ENCODE measurements at places on chromosomes 6 and 20.
A peak's percentile ranks its signal among the peaks of the same experiment; 100 is the strongest.

DNA sequence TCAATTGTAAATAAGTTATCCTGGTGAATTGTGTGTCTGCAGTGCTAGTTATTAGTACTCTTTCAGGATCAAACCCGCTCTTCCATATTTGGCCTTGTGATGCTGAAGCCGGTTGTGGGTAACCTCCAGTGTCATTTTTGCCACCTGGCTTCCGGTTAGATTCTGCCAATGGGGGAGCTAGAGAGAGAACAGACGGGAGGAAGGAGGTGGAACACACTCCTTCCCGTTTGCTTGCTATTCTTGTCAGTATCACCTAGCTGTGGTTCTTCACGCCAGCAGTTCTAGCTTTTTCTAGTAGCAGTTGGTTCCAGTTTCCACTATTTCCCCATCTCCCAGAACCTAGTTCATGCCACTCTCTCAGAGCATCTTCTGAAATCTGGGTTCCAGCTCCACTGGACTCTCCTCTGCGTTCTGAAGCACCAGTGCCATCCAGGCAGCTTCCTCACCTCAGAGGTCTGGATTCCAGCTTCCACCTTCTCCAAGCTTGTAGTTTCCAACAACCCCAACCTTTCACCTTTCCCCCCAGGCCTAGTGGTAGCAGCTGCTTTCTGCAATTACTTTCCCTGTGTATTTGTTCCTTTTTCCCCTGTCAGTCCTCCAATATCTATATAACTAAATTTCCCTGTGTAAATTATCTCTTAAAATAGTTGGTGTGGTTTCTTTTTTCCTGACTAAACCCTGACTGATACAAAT, 46.9 kb upstream of the LOC128125822 start:
- no peak for DNase-seq

DNA sequence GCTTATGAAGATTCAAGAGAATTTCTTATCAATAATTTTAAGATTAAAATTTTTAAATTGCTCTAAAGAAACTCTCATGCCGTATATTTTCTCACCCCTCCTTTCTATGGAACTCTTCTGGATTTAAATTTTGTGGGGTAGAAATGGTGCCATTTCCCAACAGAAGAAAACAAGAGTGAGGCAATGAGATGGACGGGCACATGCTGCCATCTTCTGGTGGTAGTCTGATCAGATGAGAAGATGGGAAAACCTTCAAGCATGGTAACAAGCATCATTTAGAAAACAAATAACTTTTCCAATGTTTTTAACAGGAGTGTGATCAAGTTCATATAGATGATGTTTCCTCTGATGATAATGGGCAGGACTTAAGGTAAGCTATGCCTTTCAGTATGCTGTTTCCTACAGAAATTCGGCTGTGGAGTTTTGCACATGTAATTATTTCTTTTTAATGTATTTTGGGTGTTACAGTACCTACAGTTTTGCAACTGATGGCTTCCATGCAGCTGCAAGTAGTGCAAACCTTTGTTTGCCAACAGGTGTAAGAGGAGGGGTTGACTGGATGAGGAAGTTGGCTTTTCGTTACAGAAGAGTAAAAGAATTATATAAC, 271.4 kb downstream of the EYA4 start:
- no peak for DNase-seq

DNA sequence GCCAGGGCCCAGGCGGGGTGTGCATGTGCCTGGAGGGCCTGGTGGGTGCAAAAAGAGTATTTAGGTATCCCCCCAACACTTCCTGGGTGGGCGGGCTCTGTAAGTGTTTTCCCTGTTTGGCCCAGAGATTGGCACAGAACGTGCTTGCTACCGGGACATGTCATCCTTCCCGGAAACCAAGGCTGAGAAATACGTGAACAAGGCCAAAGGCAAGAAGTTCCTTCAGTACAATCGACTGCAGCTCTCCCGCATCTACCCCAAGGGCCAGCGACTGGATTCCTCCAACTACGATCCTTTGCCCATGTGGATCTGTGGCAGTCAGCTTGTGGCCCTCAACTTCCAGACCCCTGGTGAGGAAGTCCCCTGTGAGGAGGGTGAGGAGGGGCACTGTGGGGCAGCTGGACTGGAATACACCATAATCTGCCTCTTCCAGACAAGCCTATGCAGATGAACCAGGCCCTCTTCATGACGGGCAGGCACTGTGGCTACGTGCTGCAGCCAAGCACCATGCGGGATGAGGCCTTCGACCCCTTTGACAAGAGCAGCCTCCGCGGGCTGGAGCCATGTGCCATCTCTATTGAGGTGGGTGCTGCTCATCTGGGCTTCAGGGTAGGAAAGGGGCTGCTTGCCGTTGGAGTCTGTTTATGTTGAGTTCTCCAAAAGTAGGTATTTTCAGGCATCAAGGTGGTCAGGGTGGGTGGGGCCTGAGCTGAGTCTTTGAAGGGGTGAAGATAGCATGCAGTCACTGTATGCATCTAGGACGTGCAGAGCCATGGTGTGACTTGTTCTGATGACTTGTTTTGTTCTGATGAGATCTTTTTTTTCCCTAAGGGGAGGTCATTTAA, 35.2 kb downstream of the PLCG1 start:
- DNase-seq, result peak; percentile 4

DNA sequence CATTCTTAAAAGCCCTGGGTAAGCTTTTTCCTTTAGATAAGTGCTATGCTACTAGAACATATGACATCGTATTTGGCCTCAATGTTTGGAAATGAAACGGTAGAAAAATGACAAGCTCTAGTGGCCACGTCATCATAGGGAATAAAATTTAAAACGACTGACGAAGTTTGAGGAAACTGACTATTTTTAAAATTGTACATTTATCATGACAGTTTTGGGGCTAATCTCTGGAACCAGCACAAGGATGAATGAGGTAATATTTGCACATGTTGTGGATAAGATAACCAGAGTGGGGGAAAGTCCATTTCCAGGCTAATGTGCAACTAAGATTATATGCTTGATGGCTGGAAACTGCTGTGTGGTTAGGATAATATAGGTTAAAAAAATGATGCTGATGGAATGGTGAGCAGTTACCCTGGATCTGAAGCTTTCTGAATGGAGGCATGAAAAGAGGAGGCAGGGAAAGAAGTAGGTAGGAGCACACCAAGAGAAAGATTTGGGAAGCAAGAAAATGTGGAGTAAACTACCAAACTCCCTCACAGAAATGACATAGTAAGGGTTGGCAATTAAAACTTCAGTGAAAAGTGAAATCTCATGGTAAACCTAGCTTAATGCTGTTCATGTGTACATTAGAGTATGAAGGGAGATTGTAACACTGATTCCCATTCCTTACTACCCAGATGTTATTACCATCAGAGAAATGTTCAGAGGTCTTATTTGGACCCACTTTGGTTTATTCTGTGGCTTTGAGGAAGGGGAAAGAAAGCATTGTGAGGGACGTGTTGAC, 42.7 kb upstream of the CEP162 start:
- no peak for DNase-seq

GRCh38 chr6:104603108-104603745, 256.5 kb downstream of the HACE1 start:
- DNase-seq, result no peak

GRCh38 chr6:3380344-3381232, 76.3 kb downstream of the SLC22A23 start:
- no peak for DNase-seq

- DNase-seq, result no peak
Observed at GRCh38 chr20:25269833-25270170, 21.9 kb downstream of the PYGB start.

DNA sequence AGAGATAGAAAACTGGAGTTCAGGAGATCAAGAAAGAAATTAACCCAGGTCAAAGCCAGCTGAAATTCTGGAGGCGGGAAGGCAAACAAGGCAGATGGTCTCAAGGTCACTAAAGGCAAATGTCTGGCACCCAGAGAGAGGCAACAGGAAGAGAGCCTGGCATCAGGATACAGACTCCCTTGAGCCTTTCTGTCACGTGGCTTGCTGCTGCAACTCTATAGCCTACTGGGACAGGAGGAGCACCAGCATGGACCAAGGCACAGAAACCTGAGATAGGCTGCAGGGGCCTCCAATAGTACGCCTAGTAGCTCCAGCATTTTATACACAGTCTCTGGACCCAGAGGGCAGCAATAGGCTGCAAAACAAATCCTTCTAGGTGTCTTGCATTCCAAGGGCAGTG, 75.1 kb downstream of the SEL1L2 start:
- DNase-seq, result no peak

- no peak for DNase-seq
Observed at GRCh38 chr6:131917318-131917717, 33.9 kb downstream of the CCN2 start.

DNA sequence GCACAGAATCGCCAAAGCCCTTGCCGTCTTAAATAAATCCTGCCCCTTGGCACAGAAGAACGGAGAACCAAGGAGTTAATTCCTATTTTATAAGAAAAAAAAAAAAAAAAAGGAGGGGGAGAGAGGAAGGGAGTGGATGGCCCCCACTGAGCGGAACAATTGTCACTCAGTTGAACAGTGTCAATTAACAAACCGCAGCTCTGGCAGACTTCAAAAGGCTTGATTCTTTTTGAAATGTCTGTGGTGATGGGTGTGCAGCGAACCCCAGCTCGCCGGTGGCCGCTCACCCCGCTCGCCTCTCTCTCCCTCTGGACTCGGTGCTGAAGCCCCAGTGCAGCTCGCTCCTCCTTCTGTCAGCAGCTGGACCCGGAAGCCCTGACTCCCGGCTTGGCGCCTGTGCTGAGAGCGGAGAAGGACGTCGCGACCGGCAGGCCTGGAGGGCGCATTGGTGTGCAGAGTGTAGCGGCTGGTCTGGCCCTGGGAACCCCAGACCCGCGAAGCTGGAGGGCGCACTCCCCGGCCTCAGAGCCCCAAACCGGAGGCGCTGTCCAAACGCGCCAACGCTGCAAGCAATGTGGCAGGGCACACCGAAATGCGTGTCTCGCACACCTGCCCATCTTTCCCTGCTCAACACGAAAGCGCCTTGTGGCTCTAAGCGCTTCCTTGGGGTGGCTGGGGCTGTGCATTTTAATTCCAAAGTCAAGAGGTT, 3.4 kb downstream of the LINC00237 start:
- DNase-seq, result no peak

DNA sequence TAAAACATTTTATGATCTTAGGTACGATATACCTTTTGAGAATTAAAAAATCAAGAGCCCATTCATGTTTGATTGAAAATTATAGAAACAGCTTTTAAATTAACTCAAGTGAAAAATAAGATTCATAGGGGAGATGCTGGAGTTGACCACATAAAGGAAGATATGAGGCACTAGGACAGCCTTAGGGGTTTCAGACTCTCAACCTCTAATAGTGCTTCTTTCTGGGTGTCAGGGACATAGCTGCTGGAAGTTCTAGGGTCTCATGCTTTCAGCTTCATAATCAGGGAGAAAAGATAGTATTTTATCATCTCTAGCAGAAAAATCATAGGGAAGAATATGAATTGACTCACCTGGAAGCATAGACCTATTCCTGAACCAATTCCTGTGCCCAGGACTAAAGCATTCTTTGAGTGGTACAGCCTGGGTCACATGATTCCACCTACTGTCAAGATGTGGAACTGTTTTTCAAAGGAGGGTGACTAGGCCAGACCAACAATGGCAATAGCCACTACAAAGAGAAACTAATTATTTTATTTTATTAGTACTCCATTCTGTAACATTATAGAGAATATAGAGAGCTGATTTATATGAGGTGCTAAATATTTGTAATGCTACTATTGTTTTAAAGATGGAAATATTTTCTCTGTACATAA, 27.8 kb upstream of the CENPW start:
- DNase-seq, result no peak

- peak; percentile 59 for DNase-seq
Observed at GRCh38 chr6:138001750-138002349, 105.4 kb downstream of the PERP start.

DNA sequence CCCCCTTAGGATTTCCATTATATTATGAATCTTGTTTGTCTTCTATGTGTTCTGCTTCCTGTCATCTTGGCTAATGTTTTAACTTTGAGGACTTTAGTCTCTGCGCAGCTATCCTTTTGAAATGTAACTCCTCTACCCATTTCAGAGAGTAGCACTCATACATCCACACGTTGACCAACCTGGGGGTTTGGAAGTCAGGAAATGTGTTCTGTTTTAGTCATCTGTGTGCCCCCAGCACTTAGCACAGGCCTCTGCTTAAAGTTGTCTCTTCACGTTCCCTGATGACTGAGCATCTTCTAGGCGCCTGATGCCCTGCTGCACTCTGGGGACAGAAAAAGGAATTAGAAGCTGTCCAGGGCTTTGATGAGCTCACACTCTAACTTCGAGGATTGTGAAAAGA, 47.9 kb downstream of the HMGN3 start:
- no peak for DNase-seq

- DNase-seq, result no peak
Observed at GRCh38 chr6:8904754-8905153, 469.4 kb upstream of the SLC35B3 start.

DNA sequence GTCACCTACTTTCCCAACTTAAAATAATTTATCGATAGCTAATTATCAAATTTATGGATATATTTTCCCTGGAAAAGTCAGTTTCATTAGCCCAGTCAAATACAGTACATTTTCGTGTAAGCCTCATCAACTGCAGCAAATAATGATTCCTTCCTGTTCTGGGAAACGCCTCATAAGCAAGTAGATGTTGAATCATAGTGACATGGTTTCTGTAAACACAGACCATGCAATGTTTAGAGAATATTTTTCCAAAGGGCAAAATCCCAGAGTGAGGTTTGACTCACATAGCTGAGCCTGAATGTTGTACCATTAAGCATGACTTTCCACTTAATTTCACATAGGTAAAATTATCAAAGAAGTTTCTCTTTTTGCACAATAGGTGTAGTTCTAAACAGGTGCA, 16.7 kb upstream of the VNN1 start:
- no peak for DNase-seq

DNA sequence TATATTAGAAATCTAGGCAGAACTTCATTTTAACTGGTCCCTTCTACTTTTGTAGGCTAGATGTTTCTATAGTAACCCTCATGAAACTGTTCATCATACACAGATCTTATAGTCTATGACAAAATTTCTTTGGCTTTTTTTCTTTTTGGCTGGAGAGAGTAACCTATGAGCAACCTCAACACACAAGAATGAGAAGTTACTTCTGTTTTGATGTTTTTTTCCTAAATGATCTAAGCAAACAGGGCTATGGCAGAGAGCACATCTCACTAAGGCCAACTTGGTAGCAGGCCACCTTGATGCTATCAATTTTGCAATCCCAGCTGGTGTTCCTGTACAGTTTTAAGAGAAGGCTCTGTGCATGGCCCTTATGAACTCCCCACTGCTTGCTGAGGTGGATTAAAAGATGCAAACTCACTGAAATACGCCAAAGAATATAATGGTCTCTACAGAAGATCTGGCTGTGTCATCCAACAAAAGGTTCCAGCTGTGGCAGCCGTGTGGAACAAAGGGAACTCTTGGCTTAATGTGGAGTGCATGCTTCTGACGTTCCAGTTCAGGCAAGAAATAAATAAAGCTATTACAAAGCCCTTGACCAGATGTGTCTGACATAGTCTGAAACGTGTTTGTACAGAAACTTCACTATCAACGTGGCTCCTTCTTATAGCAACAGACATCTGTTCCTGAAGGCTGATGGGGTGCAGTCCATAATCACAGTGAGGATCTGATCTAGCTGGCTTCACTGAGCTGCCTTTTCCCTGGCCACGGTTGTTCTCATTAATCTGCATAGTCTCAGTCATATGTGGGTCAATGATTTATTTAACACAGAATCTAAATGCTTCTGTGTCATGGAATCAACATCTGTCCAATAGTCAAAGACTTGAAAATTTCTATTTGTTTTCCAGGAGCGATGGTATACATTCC, 481.1 kb downstream of the BMP2 start:
- DNase-seq, result no peak

- DNase-seq, result no peak
Observed at GRCh38 chr6:106470811-106471210, 110.3 kb downstream of the CRYBG1 start.

- no peak for DNase-seq
Observed at GRCh38 chr6:130928158-130928912, 101.1 kb downstream of the SMLR1 start.

GRCh38 chr20:49415005-49415667, 67.3 kb downstream of the KCNB1 start:
- DNase-seq, result no peak
